SK-N-SH treated with all-trans-retinoic acid at 6 μM for 48 hours (cell line): ENCODE measurements at places on chromosomes 7 and 10.

DNA sequence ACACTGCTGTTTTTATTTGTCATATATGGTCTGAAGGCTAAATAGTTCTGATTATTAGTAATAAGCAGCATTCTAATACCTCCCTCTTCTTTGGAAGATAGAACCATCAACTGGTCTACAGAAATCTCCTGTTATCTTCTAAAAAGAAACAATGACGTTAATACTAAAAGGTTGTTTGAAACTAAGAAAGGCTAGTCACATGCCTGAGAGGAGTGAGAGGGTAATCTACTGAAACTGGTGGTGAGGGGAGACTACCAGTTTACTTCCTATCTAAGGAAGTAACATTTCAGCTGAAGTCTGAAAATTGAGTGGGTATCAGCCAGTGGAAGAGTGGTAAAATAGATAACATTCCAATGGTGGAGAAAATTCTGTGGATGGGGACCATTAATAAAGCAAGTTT, 48.4 kb downstream of the FGFBP3 start:
- no peak for ATAC-seq

DNA sequence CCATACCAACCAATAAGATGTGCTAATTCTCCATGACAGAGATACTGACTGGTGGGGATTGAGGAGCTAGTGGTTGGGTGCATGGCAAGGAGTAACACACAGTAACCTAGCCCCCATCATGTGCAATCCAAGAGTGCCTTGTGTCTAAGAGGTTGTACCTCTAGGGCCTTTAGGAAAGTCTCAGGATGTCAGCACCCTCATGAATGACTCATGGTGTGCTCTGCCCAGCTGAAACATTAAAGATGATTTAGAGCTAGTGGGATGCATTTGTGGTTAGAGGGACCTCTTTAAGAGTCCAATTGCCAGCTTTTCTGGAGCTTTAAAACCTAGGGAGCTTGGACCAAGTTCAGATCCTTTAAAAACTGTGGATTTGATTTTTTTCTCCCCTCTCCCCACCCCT, 181.1 kb downstream of the HERPUD2 start:
- no peak for ATAC-seq

- ATAC-seq = peak; percentile 28
Measured at GRCh38 chr7:132742189-132742612, 165.9 kb upstream of the PLXNA4 start.

DNA sequence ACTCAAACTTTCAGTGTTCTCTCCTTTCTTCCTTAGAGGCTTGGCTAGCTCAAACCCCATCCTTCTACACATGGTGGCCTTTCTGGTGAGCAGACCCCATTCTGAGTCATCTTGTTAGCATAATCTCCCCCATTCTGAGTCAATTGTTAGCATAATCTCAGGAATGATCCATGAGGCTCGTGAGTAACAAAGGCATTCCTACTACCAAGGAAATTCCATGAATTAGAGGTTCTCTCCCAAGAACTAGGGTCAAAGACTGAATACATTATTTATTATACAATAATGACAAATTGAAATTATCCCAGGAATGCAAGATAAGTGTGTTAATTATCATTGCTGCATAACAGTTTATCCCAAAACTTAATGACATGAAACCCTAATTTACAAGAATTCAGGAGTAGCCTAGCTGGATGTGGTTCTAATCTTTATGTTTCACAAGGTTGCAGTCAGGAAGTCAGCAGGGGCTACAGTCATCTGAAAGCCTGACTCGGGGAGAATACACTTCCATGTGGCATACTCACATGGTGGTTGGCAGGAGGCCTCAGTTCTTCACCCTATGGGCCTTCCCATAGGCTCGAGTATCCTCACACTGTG, 100.2 kb downstream of the MMRN2 start:
- ATAC-seq = no peak

DNA sequence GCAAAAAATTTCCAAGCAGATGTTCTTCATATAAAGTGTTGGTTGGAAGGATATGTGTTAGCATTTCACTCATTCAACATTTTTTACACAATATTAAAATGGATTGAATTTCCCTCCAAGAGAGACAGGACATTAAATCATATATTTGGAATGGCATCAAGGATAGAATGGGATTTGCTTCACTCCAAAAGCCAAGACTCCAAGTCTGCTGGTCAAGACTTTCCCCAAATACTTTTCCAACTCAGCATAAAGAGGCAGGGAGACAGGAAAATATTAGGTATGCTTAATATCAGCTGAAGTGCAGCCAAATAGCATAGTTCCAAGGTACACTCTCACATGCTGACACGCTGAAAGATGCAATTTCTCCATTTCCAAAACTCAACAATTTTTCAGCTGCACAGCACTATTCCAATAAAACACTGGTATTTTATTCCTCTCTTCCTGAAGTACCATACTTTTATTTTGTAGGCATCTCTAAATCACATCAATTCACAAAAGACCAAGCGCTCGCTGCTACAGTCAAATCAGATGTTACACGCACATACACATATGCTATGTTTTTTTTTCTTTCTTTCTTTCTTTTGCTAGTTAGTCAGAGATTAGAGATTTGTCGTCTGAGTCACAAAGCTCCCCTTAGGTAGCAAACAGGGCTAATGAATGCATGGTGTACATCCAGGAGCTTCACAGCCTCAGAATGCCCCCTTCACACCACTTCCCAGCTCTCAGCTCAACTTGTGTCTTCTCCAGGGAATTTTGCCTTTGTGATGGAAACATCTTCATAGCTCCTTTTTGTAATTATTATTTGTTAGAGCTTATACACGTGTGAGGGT, 1033.8 kb upstream of the AUTS2 start:
- no peak for ATAC-seq
